Hematopoietic multipotent progenitor cell treated with erythropoietin and hydrocortisone succinate and interleukin-3 and kit ligand, for 6 days (in vitro differentiated cells): ENCODE measurements at places on chromosomes 5 and 9.

DNA sequence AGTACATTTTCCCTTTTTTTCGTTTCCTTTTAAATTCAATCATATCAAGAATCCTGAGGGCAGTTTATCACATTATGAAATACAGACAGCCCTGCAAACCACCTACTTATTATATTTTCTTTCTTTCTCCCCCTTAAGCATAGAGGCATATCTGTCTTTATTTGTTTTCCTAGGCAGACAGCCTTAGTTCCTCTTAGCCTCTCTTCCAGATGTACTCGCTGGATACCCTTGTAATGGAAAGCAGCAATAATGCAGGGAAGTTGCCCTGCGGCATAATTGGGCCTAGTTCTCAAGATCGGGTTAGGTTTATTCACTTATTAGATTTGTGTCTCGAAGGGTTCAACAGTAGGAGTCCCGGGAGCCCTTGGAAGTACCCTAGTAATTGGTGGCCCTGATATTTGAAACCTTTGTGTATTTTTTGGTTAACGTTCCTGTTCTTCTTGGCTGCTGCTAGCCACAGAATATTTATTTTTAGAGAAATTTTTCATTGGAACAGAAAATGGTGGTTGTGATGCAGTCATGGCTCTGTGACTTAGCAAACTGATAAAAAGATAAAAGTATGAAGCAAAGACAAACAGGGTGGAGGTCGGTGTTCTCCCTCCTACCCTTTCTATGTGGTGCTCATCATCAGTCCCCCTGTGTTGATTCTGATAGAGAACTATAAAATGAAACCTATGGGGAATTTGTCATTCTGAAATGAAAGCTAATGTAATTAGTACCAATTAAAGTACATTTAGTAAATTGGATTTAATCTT lies 6.4 kb downstream of the TLE4 start:
- DNase-seq = no peak

GRCh38 chr9:80649496-80649895 lies 1039.9 kb downstream of the TLE1 start:
- DNase-seq = no peak

- DNase-seq = no peak
These were observed 306.8 kb downstream of the SPOCK1 start for GRCh38 chr5:137192293-137192743.

DNA sequence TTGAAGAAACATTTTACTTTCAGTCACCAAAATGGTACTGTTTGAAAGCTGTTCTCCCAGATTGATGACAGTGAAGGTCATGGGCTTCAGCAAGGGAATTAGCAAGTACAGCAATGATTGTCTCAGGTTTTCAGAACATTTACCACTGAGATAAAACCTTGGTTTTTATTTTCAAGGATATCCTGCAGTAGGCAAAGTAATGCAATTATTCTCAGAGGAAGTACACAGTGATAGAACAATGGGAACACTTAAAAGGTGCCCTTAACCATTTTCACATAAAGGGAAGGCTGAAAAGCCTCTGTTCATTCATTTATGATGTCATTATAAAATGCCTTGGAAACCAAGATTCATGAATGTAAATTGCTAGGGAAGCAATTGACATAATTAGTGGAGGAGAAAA lies 471.8 kb upstream of the ACO1 start:
- no peak for DNase-seq

GRCh38 chr9:91775011-91775707 lies 174.9 kb downstream of the ROR2 start:
- peak; percentile 83 for DNase-seq

DNA sequence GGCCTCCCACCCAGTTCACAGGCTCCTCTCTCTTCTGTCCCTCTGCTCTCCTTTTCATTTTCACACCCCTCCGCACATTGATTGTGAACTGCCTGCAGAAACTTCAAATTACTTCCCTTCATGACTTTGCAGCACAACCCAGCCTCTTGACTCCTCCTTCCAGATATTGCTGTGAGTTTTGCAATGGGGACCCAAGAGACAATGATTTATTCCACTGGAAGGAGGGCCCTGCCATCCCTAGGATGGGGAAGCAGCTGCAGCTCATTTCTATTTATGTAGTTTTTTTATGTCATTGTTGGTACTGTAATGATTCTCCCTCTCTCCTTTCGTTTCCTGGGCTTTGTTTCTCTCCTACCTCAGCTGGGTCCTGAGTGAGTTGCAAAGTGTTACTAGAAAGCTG lies 364.9 kb downstream of the ICE1 start:
- no peak for DNase-seq

DNA sequence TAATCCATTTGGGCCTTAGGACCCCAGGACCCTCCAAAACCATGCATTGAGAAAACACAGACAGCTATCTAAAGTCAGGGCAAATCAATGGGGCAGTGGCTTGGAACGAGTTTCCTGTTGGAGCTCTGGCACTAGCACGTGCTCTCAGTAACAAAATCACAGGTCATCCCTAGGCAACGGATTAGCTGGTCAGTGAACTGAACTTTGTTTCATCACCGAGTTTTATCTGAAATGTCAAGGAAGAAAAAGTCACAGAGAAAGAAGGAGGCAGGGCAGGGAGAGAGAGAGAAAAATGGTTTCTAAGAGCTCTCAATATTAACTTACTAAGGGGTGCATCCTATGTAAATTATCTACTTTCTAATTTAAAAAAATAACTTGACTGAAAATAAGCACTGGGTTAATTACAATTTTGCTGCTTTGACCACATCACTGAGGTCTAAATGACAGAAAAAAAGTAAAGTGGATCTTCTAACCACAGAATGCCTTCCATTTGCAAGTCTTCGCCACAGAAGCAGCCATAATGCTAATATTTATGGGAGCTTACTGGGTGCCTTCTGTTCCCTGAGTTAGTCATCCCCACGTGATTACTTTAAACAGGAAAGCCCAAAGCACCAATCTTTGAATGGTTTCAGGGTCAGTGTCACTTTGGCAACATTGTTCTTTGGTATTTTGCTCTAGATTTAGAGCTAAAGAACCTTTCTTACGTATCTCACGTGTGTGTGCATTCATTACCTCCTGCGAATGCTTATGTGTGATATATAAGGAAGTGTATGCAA lies 503.9 kb downstream of the RASEF start:
- no peak for DNase-seq

- DNase-seq = no peak
These were observed 130.7 kb upstream of the NR3C1 start for GRCh38 chr5:143533978-143534760.

GRCh38 chr9:20753761-20754160 lies 69.7 kb downstream of the FOCAD start:
- DNase-seq = no peak

GRCh38 chr9:128214571-128215490 lies 11.7 kb downstream of the DNM1 start:
- no peak for DNase-seq

- peak; percentile 44 for DNase-seq
These were observed 201.3 kb downstream of the HSD17B3 start for GRCh38 chr9:96100385-96101300.

- no peak for DNase-seq
These were observed 288.3 kb upstream of the CDH18 start for GRCh38 chr5:20276061-20276958.

DNA sequence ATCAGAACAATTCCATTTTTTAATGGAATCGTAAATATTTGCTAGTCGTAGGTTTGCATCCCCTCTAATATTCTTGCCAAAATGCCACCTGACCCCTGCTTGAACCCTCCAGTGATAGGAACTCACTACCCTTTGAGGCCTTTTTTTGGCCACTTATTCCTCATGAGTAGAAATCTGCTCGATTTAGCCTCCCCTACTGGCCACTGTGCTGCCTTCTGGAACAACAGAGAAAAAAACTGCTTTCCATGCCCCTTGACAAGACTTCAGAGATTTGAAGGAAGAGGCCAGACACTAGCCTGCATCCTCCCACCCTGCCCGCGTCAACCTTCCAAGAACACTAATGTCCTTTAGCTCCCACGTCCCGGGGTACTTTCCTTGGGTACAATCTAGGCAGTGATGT lies 4.1 kb downstream of the CCDC69 start:
- DNase-seq = peak; percentile 43

DNA sequence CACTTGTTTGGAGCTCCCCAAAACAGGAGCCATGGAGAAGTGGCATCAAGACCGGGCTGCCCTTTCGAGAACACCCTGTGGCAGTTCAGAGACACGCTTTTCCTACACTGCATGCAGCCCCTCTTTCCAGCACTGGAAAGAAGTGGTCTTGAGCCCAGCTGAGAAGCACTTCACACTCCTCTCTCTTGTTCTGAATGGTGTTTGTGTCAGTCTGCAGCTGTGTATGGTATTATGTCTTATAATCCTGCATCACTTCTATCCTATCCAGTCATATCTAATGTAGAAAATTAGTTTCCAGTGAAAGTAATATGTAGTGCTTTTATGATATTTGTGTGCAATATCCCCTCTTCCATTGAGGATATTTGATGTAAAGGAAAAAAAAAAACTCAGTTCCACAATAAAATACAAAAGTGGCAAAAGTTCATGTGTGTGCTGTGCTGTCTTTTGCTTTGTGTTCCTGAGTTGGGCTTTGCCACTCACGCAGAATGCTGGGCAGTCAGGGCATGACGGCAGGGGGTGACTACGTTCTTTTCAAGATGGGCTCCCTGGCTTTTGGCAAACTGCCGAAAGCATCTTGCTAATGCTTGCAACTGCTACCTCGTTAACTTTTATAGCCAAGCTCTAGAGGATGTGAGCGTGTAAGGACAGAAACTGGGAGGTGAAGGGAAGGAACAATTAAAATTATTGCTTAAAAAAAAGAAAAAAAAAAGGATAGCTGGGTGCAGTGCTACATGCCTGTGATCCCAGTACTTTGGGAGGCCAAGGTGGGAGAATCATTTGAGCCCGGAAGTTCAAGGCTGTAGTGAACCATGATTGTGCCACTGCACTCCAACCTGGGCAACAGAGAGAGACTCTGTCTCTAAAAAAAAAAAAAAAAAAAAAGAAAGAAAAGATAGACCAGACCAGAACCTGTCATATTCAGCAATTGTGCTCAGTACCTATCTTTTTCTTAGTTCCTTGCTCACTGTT lies 102.2 kb downstream of the MAP1B start:
- no peak for DNase-seq

- peak; percentile 78 for DNase-seq
These were observed 191.5 kb downstream of the ROR2 start for GRCh38 chr9:91758491-91758981.

GRCh38 chr5:39202597-39203274 lies 16.6 kb downstream of the FYB1 start:
- DNase-seq = peak; percentile 79

DNA sequence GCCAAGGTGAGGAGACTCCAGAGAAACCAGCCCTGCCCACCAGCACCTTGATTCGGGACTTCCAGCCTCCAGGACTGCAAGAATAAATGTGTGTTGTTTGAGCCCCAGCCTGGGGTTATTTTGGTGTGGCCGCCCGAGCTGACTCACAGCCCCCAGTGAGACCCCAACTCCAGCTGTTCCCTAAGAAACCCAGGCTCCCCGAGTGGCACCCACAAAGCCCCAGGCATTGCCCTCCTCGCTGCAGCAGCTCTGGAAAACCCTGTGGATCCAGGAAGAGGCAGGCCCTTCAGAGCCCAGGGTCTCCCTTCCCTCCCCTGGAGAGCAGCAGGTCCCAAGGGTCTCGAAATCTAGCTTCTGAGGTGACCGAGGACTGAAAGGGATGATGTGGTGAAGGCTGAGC lies 69.2 kb upstream of the PPP1R26 start:
- no peak for DNase-seq

- DNase-seq = no peak
These were observed 130.1 kb upstream of the FST start for GRCh38 chr5:53350368-53350767.

DNA sequence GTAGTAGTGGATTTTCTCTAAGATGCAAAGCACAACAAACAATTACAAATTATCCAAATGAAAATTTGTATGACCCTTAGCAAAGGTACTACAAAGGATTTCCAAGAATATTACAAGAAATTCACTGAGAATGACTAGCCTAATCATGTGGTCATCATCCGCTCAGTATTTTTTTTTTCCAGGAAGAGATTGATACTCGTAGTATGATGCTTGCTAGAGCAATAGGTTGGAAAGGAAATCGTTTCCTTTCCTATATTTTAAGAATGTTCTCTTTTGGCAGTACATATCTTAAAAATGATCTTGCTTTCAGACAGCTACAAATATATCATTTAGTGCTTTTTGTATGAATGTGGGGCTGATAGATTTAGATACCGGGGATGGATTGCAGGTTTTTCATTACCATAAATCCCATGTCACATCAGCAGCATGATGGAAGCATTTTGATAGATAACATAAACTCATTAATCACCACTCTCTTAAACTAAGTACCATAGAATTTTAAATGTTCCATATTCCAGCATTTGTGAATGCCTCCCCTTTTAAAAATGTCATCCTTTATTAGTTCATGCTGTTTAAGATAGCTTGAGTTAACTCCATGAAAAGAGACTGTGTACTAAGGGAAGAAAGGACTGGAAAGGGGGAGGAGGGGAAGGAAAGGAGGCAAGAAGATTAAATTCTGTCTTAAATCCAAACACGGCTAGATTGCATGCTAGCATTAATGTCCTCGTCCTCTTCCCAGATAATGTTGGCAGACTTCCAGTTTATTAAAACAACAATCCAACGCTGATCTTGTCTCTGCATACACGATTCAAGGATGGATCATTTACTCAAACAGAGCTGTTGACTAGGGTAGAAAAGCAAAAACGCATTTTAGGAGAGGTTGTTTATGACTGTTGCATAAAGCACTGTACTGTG lies 311.7 kb upstream of the ZNF608 start:
- no peak for DNase-seq

DNA sequence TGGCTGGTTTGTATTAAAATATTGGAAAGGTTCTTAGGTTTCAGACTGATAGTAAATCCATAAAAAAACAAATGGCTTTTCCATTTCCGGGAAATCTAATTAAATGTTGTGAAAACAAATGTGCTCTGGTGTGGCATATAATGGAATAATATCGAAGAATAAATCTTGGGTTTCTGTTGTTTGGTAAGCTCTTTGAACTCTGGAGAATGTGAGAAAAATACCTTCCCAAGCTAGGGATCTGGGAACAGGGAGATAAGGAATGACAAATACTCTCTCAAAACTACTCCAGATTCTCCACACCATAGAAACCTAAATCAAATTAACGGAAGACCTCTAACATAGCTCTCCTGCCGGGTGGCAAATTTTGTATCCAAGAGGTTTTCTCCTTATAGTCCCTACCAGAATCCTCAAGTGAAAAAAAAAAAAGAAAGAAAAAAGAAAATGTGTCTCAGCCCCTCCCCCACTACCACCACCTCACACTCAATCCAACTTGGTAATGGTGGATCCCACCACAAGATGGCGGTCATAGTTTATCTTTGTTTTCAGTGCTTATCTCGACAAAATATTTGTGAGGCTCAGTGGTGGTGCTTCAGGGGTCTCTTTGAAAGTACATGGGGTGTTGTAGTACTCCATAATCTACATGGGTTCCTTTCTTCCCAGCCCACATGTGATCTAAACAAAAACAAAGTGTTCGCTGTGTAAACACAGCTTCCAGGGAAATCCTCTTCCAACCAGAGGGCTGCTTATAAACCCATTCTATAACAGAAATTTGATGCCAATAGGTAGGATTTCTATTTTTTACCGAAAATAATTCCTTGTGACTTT lies 54.5 kb upstream of the FST start:
- peak; percentile 67 for DNase-seq

GRCh38 chr9:128243215-128244018 lies 32.4 kb downstream of the GOLGA2 start:
- no peak for DNase-seq

GRCh38 chr9:136211441-136212344 lies 6.8 kb upstream of the LHX3 start:
- DNase-seq = no peak

GRCh38 chr9:26745111-26745510 lies 147.5 kb downstream of the CAAP1 start:
- no peak for DNase-seq

- no peak for DNase-seq
These were observed 36.1 kb downstream of the TLE1 start for GRCh38 chr9:81653240-81653639.

GRCh38 chr5:69166686-69167492 lies at the start of gene CCNB1:
TSS of gene CCNB1 (plus strand) at chr5:69167150. CDS start at chr5:69167263, 113 bp downstream.
- peak; percentile 99 for DNase-seq
